RKO (cell line): ENCODE measurements at places on chromosomes 12 and 14.
A peak's percentile ranks its signal among the peaks of the same experiment; 100 is the strongest.

- peak; percentile 79 for DNase-seq
Observed at GRCh38 chr14:49687942-49688700, at the start of gene POLE2. TSS of gene POLE2 (minus strand) at chr14:49688214. CDS start at chr14:49688203, 11 bp downstream.

GRCh38 chr12:54220092-54220557, 31.3 kb upstream of the SMUG1 start:
- DNase-seq: peak; percentile 81

DNA sequence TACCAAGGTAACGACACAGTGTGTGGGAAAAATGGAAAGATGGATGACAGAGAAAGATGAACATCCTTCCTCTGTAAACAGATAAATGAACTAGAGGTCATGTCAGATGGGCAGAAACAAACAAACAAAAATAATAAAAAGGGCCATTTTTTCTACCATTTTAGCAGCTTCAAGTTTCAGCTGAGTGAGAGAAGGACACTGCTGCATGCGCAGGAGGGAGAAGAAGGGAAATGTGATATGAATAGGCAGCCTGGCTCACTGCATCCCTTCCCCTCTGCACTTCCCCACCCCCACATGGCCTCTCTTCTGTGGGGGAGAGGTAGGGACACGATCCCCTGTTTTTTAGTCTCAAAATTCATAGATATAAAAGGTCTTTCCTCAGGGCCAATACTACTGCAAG, 492.0 kb downstream of the NELL2 start:
- DNase-seq: no peak

GRCh38 chr14:27536748-27537147, 938.9 kb upstream of the NOVA1 start:
- DNase-seq: no peak

GRCh38 chr12:56487448-56488040, 417 bp downstream of the GLS2 start:
- peak; percentile 56 for DNase-seq

GRCh38 chr12:108516511-108517275, 1.6 kb downstream of the FICD start:
- peak; percentile 24 for DNase-seq

DNA sequence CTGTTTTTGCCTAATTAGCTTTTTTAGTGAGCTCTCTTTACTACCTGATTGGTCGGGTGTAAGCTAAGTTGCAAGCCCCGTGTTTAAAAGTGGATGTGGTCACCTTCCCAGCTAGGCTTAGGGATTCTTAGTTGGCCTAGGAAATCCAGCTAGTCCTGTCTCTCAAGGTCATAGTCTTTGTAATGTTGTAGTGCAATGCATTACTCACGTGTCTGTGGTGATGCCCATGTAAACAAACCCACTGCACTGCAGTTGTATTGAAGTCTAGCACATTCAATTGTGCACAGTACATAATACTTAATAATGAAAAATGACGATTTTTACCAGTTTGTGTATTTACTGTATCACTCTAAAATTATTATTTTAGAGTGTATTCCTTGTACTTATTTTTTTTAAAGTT, 335.5 kb downstream of the NUAK1 start:
- DNase-seq: no peak

DNA sequence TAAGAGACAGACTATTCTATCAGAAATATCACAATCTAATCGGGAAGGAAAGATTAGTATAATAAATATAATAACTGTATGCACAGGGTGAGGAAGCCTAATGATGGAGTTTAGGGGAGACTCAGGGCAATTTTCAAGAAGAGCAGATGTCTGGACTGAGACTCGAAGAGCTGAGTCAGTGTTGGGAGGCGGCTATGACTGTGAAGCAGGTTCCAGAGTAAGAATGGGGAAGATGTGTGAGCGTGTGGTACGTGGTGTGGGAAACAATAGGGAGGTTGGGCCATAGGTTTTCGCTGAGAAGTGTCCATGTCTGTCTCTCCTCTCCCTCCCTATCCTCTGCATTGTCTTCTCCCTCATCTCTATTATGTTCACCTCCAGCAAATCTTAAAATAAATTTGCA, 85.6 kb downstream of the LMO3 start:
- no peak for DNase-seq

DNA sequence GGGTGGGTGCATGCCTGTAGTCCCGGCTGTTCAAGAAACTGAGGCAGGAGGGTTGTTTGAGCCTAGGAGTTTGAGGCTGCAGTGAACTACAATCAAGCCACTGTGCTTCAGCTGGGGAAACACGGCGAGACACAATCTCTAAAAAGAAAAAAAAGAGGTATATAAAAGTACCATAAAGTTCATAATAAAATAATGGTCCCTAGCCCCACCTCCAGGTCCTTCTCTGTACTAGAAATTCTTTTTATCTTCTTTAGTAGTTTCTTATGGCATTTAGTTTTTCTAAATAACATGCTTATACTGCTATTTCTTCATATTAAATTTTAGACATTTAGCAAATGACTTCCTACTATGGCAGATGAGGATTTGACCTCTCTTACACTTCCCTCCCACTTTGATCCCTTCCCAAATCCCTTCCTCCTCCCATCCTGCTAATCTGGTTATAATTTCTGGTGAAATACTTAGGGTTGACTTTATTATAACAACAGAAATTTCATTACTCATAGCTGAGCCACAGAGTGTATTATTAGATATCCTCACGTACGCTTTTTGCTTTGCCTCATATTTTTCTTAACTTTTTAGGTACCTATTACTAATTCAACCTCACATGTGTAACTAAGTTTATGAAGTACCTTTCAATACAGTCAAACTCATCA, 94.7 kb downstream of the SLC41A2 start:
- DNase-seq: no peak

DNA sequence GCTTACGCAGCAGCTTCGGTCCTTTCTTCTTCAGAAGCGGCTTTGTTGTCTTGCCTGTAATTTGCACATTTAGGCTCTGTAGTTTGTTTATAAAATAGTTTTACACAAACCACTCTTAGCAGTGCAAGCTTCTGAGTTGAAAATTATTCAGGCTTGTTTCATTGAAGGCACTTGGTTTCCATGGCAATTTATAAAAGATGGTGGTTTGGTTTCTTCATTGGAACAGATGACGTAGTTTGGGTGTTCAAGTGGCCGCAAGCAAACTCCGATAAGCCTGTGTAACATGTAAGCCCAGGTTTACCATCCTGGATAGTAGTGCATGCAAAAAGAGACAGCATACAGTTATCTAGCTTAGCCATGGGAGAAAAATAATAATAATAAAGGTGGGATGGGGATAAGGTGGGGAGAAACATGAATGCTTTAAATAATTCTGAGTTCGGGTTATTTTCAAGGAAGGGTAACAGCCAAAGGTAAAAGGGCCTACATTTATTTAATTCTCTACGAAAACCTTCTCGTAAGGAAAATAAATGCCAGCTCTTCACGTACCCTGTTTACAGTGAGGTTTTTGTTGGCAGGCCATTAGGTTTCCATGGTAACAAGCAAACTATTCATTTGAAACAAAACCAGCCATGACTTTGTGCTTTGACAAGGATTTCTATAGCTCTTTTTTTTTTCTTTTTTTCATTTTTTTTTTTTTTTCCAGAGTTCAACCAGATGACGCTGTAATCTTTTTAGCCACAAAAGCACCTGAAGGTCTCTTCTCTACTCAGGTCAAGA, 189.6 kb upstream of the RPL10L start:
- DNase-seq: no peak

DNA sequence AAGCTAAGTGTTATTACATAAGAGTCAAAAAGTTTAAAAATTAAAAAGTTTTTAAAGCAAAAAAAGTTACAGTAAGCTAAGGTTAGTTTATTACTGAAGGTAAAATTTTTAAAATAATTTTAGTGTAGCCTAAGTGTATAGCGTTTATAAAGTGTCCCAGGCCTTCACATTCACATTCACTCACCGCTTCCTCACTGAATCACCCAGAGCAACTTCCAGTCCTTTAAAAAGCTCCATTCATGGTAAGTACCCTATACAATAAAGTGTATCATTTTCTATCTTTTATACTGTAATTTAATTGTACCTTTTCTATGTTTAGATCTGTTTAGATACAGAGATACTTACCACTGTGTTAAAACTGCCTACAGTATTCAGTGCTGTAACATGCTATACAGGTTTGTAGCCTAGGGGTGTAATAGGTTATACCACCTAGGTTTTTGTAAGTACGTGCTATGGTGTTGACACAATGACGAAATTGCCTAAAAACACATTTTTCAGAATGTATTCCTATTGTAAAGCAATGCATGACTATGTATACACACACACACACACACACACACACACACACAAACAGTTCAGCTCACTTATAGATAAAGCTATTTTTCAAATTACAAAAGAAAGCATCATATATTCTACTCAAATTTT, 3.7 kb downstream of the CLEC14A start:
- no peak for DNase-seq

DNA sequence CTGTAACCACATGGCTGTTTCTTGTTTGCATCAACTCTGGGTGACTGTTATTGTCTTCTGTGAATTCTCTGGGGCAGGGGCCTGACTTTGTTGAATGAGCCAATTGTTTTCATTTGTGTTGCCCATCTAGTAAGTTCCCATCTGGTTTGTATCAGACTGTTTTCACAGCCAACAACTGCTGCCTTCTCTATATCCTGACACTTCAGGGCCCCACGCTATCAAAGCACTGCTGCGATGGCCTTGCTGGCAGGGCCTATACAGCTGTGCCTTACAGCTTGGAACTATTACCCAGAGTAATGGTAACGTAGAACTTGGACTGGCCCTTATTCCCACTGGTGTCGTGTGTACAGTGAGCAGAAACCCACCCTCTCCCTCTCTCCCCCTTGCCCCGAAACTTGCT, 104.3 kb upstream of the DACT1 start:
- DNase-seq: no peak

DNA sequence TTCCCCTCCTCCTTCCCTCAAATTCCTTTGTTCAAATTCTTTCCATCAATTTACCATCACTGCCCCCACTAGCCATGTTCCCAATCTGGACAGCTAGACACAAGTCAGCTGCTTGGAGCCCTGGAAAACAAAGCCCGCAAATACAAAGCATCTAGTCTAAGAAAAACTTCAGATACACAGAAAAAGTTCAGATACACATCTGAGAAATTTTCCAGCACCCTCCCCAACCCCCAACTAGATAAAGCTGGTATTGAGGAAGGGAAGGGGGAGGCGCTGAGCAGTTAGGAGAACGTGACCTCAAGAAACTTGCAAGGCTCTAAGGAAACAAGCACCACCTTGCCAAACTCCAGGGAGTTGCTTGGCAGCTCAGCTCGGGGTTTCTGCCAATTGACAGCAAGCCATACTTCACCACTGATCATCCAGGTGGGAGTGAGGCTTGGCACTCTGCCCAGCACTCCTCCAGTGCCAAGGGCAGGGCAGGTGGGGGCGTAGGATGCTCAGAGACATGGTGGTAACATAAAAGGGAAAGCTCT, 5.1 kb upstream of the CNIH1 start:
- no peak for DNase-seq

- DNase-seq: peak; percentile 13
Observed at GRCh38 chr12:22275843-22276242, 58.7 kb downstream of the ST8SIA1 start.

- DNase-seq: no peak
Observed at GRCh38 chr12:69334158-69334557, 14.0 kb upstream of the LYZ start.

- DNase-seq: no peak
Observed at GRCh38 chr14:61099216-61099835, 118.3 kb downstream of the SLC38A6 start.

GRCh38 chr12:46579474-46579873, 206.9 kb upstream of the SLC38A2 start:
- no peak for DNase-seq

- no peak for DNase-seq
Observed at GRCh38 chr14:28762303-28762954, 4.2 kb upstream of the FOXG1 start.

DNA sequence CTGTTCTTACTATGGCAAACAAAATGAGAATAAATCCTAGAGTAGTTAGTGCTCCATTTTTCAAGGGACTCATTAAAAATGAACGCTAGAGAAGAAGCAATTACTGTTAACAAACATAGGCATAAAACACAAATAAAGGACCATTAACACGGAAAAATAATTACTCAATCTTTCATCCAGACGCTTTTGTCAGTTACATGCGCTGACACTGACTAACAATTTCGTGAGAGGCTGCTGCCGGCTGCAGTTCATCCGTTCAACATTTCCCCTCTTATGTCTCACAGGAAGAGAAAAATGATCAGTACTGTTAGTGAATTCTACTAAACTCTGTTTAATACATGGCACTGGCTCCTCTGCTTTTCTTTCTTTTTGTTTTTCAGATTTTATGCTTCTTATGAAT, 472.7 kb upstream of the FLRT2 start:
- DNase-seq: no peak

- DNase-seq: no peak
Observed at GRCh38 chr12:58247633-58248032, 306.3 kb downstream of the ATP23 start.

- no peak for DNase-seq
Observed at GRCh38 chr12:112869091-112869490, 37.7 kb upstream of the OAS1 start.

- no peak for DNase-seq
Observed at GRCh38 chr14:45947830-45948229, 694.8 kb upstream of the MIS18BP1 start.

- DNase-seq: peak; percentile 83
Observed at GRCh38 chr12:125340791-125341190, 275.6 kb downstream of the AACS start.

- no peak for DNase-seq
Observed at GRCh38 chr14:69244946-69245345, 15.0 kb upstream of the GALNT16 start.

GRCh38 chr12:68001486-68002466, 12.5 kb downstream of the IFNG-AS1 start:
- DNase-seq: peak; percentile 54
